ENCODE measurements at places on chromosomes 16 and 17.

DNA sequence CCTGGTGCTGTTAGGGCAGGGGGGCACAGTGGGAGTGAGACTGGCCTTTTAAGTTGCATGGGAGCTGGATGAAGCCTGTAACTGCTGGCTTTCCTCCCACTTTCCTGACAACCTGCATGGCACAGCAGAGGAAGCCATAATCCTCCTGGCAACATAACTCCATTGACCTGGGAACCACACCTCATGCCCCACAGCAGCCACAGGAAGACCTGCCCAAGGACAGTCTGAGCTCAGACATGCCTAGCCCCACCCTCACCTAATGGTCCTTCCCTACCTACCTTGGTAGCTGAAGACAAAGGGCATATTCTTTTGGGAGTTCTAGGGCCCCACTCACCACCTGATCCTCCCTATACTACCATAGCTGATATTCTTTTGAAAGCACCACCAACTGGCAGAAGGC lies 482.2 kb upstream of the TOM1L1 start:
- no peak for DNase-seq

GRCh38 chr17:49851387-49852291 lies 3.8 kb upstream of the TAC4 start:
- peak; percentile 51 for DNase-seq

- DNase-seq = no peak
Measured at GRCh38 chr17:40460604-40460967, 17.3 kb downstream of the IGFBP4 start.

- no peak for DNase-seq
Measured at GRCh38 chr16:71852561-71852960, 6.8 kb downstream of the ATXN1L start.

DNA sequence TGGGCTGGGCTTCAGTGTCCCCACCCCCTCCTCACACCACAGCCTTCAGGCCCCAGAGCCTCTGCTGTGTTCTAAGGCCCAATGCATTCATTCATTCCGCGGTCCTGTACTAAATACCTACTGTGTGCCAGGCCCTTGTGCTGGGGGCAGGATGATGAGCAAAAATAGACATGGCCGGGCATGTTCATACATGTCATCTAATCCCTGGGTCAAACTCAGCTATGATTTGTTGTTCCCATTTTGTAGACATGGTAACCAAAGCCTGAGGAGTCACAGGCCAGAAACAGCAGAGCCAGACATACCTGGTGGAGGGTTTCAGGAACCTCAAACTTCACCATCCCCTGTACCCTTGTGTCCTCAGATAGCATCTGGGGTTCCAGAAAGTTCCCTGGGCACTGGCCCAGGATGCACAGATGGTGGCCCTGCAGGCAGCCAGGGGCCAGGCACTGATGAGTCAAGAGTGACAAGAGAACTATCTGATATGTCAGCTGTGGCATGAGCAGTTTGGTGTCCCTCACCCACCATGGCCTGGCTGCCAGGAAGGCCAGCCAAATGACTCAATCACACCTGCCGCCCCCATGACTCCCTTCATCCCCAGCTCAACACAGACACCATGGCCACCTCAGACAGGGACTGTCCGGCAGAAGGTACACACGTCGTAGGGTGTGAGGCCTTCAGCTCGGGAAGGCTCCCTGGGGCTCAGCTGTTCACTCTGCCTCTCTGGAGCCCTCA lies 2.7 kb upstream of the RRAD start:
- no peak for DNase-seq

DNA sequence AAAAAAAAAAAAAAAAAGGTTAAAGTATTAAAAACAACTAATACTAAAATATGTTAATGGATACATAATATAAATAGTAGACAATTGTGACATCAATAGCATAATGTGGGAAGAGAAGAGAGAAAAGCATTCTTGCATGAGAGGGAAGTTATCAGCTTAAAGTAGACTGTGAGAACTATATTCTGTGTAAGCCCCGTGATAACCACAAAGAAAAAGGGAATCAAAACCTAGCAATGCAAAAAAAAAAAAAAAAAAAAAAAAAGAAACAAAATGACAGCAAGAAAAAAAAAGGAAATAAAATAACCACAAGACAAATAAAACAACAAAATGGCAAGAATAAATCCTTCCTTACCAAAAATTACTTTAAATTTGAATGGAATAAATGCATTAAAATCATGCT lies 39.8 kb upstream of the MYLK3 start:
- no peak for DNase-seq

DNA sequence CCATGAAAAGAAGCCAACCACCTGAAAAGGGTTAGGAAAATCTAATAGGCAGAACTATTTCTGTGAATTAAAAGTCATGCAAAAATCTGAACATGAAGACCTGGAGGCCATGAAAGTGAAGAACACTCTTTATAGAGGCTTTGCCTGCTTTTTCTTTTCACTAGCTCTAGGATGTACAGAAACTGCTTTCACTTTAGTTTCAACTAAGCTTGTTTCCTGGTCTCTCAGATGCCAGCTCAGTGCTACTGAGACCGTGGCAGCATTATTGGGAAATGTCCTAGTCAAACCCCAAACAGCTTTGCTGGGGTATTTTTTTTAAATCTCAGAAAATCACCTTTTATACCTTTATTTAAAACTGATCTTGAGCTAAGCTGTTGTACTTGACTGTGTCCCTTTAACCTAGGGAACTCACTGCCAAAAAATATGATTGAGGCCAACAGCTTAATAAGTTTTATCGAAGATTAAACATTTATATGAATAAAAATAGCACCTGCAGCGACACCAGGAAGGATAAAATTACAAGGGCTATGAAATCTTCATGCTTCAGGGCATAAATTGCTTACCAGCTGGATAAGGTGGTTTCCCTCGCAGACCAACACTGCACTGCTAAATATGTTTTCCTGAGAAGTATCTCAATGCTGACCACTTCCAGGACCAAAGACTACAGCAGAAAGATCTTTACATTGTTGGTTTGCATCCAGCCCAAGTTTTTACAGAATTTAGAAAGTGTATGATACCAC lies 621.8 kb upstream of the ZFHX3 start:
- no peak for DNase-seq

DNA sequence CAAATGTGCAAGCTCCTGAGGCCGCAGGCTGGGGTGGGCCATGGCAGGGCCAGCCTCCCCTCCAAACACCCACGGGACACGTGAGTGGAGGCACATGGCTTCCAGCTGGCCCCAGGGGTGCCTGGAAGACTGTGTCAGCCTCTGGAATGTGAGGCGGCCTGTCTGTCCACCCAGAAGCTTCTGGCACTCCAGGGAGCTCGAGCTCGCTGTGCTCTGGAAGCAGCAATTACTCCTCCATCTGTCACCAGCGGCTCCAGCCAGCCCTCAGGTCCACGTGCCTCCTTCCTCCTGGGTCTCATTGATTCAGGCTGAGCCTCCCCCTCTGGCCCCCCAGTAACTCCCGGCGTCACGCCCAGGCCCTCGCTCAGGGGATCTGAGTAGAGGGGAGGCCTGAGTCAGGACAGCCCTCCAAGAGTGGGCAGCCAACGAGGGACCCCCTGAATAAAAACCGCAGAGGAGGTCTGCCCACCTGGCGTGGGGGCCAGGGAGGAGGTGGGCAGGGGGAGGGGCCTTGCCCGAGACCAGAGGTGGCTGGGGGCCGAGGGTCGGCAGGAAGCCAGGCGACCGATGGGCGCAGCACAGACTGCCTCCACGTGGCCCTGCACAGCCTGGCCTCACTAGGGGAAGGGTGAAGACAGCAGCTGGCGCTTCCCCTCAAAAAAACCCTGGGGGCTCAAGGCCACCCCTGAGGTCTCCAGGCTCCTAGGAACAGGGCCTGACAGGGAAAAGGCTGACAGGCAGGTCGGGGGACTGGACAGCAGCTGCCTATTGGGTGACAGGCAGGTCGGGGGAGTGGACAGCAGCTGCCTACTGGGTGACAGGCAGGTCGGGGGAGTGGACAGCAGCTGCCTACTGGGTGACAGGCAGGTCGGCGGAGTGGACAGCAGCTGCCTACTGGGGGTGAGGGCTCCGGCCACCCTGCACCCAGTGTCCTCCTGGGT lies 11.9 kb downstream of the PIEZO1 start:
- DNase-seq = no peak

Measured in activated CD4-positive, alpha-beta T cell treated with anti-CD3 and anti-CD28 coated beads for 24 hours (primary cell).